ENCODE measurements at places on chromosomes 4 and X.

DNA sequence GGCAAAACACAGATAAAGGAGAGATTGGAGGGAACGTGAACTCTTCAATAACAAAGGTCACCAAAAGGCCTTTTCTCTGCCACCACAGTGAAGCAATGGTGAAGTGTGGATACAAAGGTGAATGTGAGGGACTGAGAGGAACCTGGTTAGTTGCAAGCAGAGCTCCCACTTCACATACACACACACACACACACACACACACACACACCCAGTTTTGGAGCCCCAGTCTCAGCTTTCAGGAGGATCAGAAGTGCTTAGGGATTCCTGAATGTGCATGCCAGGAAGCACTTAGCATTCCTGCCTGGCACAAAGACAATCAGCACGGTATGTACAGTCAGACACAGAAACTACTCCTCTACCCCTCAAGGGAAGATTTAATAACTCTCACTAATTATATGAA is 71.5 kb downstream of the ARHGEF9 start:
- DNase-seq, result no peak

DNA sequence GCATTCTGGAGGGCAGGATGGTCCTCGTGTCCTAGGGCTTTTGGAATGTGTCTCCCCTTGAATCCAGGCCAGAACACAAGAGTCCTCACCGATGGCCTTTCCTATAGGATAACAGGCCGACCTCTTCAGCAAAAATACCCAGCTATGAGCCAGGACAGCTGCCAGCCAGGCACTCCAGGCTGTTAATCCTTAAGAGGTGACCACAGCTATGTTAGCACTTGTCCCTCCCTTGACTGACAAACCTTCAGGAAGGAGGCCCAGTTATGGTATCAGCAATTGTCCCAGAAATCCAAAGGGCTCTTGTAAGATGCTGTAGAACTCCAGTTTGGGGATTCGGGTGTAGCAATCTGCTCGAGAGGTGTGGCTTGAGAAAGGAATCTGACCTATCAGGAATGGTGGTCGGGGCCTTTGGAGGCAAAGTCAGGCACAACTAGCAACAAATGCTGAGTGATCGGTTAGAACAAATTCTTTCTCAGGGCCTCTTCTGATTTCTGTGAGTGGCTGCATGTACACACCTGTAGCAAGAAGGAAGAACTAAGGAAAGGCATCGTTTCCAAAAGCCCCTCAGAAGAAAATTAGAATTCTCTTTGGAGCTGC is 54.6 kb downstream of the PTCHD1 start:
- no peak for DNase-seq

GRCh38 chr4:167475951-167476350 is 241.7 kb upstream of the SPOCK3 start:
- no peak for DNase-seq

GRCh38 chr4:2470791-2471190 is 1.9 kb downstream of the RNF4 start:
- no peak for DNase-seq

GRCh38 chr4:75545526-75545925 is 10.3 kb upstream of the ODAPH start:
- no peak for DNase-seq

DNA sequence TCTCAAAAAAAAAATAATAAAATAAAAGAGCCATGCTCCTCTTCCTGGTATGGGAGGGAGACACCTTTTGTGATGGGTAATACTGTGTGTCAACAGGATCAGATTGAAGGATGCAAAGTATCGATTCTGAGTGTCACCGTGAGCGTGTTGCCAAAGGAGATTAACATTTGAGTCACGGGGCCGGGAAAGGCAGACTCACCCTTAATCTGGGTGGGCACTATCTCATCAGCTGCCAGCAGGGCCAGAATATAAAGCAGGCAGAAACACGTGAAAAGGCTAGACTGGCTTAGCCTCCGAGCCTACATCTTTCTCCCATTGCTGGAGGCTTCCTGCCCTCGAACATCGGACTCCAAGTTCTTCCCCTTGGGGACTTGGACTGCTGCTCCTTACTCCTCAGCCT is 95.4 kb downstream of the SHOX start:
- DNase-seq, result no peak

DNA sequence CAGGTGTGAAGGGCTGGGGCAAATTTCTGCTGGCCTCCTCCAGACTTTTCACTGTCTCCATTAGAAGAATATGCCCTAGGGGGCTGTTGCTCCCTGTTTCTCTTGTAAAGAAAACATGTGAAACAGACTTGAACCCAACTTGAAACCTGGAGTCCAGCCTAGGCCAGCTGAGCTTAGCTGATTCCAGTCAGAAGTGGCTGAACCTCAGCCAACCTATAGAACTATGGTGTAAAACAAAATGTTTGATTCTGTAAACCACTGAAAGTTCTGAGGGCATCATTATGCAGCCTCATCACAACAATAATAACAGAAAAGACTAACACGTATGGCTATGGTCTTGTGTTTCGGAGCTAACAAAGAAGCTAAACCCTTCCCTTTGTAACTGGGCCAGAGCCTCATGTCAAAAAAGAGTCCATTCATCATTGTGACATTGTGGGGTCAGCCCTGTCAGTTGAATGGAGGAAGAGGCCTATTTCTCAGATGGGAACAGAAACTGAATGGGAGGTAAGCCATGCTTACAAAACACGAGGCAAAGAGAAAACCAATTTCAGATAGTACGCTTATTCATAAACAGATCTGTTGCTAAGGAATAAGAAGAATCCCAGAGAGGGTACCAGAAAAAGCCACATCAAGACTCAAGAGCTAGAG is 34.1 kb downstream of the SETD7 start:
- DNase-seq, result no peak

- no peak for DNase-seq
These were observed 82.3 kb upstream of the PPARGC1A start for GRCh38 chr4:23972187-23972586.

DNA sequence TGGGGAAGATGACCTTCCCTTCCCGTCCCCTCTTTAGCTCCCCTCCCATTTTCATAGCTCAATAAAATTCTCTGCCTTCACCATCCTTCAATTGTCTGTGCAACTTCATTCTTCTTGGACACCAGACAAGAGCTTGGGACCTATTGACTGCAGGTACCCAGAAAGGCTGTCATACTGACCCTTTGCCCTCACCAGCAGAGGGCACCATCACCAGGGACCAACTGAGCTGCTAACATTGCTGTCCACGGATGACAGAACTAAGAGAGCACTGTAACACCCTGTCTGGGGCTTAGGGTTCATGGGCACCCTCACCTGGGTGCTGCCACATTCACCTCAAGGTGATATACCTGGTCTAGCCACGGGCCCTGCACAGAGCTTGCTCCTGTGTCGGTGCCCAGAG is 141.3 kb upstream of the VCX3B start:
- no peak for DNase-seq

DNA sequence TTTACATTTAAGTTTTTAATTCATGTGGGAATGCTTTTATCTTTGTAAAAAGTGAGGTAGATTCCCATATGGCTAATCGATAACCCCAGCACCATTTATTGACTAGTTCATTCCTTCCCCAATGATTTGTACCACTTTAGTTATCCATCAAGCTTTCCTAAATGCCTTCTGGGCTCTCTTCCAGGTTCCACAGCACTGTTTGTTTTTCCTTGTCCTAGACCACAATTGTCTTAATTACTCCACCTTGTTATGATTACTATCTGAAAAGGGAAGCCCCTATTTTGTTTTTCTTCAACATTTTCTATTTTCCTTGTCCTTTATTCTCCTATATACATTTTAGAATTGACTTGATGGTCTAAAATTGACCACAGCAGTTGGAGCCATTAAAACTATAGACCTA is 48.5 kb upstream of the GPRIN3 start:
- no peak for DNase-seq

- DNase-seq, result no peak
These were observed 102.8 kb downstream of the INPP4B start for GRCh38 chr4:142743121-142743825.

- DNase-seq, result no peak
These were observed 83.5 kb downstream of the HMX1 start for GRCh38 chr4:8788174-8788573.
